ENCODE measurements at places on chromosomes 7 and 10.

GRCh38 chr10:6465437-6465836, 114.6 kb downstream of the PRKCQ start:
- no peak for DNase-seq

DNA sequence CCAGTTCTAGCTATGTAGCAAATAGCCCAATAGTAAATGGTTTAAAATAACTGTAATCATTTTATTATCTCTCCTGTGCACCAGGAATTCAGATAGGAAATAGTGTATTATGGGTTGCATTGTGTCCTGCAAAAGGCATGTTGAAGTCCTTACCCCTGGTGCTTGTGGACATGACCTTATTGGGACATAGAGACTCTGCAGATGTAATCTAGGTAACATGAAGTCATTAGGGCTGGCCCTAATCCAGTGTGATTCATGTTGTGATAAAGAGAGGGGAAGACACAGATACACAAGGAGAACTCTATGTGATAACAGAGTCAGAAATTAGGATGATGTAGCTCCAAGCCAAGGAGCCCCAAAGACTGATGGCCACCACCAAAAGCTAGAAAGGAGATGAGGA, 462.8 kb downstream of the GALNT17 start:
- no peak for DNase-seq

DNA sequence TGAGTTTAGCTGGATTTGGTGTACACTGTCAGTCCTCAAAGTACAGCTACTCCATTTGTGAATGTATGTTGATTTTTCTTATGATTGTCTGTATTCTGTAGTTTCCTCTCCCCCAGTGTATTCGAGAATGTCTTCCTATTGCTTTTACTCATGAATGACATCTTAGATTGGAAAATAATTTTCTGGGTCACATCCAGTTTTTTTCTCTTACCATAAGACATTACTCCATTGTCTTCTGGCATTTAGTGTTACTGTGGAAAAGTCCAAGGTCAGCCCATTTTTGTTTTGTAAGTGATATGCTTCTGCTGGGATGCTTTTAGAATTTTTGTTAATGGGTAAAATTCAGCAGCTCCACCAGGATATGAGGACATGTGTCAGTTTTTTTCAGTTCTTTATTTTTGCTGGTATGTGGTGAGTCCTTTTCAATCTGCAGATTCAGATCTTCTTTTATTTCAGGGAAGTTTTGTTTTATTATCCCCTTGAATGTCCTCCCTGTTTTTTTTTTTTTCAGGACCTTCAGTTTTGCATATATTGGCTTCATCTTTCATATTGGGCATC, 33.6 kb downstream of the WAC start:
- no peak for DNase-seq

- no peak for DNase-seq
Measured at GRCh38 chr7:101108961-101109360, 17.9 kb upstream of the SERPINE1 start.

- DNase-seq: peak; percentile 20
Measured at GRCh38 chr10:118445535-118445934, 103.4 kb upstream of the FAM204A start.

DNA sequence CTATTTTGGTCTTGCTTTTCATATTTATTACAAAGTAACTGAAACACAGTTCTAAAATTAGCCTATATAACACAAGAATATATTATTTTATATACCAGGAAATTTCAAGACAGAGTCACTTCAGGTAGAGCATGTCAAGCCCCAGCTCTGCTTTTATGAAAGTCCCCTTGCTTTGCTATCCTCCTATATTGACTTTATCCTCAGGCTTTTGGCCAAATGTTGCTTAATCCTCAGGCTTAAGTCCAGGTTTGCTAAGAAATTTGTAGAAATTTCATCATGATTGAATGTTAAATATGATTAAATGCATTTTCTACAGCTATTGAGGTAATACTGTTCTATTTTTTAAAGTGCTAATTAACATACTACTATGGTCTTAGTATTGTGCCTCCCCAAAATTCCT, 227.6 kb downstream of the FZD1 start:
- no peak for DNase-seq

GRCh38 chr7:13111230-13111629, 423.8 kb downstream of the ARL4A start:
- DNase-seq: no peak

Measured in suppressor macrophage treated with lipopolysaccharide for 1 hour (primary cell).